ENCODE measurements at places on chromosomes 6 and 20. TPM values are rescaled to one million over a fixed set of nuclear protein-coding genes. Genes with fewer than 3 reads are reported as not detected.

GRCh38 chr6:37237789-37238188 lies 19.8 kb upstream of the TBC1D22B start:
- no peak for DNase-seq
- no peaks in the 10 kb centered on the region for H3K36me3 ChIP-seq
- H3K4me1 ChIP-seq = peaks cover 32% of the 10 kb centered on the region
- no peak overlapping the region for H3K4me3 ChIP-seq
- no peak overlapping the region for H3K27ac ChIP-seq
- H3K27me3 ChIP-seq = no peaks in the 10 kb centered on the region

Gene TAGAP
- 1.4 TPM for total RNA-seq

DNA sequence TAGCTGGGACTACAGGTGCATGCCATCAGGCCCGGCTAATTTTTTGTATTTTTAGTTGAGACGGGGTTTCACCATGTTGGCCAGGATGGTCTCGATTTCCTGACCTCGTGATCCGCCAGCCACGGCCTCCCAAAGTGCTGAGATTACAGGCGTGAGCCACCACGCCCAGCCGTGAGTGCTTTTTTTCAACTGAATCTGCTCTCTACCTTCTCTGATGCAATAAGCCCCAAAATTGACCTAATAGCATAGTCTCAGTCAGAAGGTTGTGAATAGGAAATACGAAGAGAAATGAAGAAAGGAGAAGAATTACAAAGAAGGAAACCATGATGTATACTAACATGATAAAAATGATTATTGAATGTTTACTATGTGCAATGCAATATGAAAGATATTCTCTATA lies 33.2 kb downstream of the BEND6 start:
- H3K27ac ChIP-seq = no peak overlapping the region
- DNase-seq = no peak
- H3K4me3 ChIP-seq = no peak overlapping the region
- no peaks in the 10 kb centered on the region for H3K4me1 ChIP-seq
- no peaks in the 10 kb centered on the region for H3K27me3 ChIP-seq
- no peaks in the 10 kb centered on the region for H3K36me3 ChIP-seq

- H3K4me1 ChIP-seq = no peaks in the 10 kb centered on the region
- H3K4me3 ChIP-seq = no peak overlapping the region
- H3K36me3 ChIP-seq = no peaks in the 10 kb centered on the region
- H3K27ac ChIP-seq = no peak overlapping the region
Measured at GRCh38 chr20:29086938-29087337, 2170.5 kb upstream of the DEFB115 start.

- no peak overlapping the region for H3K4me3 ChIP-seq
- H3K27me3 ChIP-seq = no peaks in the 10 kb centered on the region
- H3K27ac ChIP-seq = no peak overlapping the region
- H3K36me3 ChIP-seq = no peaks in the 10 kb centered on the region
Measured at GRCh38 chr6:134207421-134207820, 110.5 kb downstream of the SGK1 start.

Gene MTCH1
- total RNA-seq = 571 TPM

Gene EBF4
- total RNA-seq = 49.4 TPM

DNA sequence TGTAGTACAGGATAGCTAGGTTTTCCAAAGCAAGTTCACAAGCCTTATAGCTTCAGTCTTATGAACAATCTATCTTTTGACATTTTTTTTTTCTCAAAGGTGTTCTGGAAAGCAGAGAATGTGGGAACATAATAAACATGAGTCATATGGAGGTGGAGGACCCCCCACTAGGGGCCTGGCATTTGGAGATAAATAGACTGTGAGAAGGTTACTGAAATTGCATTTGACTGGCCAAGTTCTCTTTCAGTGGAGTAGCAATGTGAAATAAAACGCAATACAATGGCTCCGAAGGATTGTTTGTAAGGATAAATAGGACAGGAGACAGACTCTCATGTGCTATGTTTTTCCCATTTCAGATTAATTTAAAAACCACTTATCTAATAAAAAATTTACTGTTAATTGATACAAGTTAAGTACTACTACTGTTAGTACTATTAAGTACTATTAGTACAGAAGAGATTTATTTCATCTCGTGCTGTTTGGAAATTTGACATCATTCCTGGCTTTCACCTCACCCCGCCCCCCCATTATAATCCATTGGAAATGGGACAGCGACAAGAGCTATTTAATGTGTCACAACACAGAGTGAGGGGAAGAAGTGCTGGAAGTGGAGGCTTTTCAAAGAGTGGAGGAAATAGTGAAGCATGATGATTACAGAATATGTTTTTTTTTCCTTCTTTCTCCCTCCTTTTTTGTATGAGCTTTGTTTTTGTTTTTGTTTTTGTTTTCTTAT lies 122.6 kb upstream of the ID4 start:
- no peak overlapping the region for H3K4me3 ChIP-seq
- no peak for DNase-seq
- H3K4me1 ChIP-seq = no peaks in the 10 kb centered on the region
- H3K27ac ChIP-seq = no peak overlapping the region
- H3K36me3 ChIP-seq = no peaks in the 10 kb centered on the region
- H3K27me3 ChIP-seq = no peaks in the 10 kb centered on the region

Gene DEFB132
- not detected for total RNA-seq

Gene GPX5
- not detected for total RNA-seq
